ENCODE measurements at places on chromosomes 3 and 15.

DNA sequence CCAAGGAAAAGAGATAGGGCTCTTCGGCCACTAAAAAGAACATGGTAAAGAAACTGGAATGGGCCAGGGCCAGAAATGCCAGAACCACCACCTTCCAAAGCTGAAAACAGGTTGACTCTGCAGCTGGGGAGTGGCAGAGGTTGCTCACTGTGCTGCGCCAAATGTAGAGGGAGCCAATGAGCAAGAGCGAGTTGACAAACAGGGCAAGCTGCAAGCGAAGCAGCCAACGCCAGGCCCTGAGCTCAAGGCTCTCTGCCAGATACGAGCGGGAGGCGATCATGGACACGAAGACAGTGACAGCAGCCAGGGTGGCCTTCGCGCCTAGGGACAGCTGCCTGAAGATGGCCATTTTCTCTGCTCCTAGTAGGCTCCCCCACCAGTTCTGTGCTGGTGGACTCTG, 3.1 kb downstream of the GLB1 start:
- DNase-seq, result no peak

DNA sequence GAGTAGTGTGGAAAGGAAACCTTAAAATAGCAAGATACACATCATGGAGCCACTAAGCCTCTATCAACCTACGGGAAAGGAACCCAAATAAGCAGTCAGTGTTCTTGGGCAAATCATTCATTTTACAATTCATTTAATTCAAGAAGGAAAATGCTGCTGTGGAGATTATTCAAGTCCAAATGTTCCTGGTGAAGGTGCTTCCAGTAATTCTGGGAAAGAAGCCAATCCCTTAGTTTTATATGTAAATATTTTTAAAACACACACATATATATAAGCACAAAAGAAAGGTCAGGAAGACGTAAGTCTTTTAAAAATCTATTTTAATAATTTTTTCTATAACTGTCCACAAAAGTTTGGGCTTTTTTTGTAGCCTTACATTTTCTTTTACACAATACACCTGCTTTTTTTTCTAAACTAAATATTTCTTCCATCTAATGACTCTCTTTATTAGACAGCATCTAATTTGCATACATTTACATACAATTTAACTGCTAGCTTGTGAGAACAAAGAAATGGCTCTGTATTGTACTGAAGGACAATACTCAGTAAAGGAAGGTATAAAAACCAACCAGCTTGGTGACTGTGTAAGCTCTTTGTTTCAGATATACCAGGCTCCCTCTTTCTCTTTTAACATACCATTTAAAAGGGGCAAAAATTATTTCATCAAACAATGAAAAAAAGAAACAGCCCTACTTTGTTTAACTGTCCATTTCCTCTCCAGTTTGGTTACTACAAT, 269.5 kb downstream of the ZBTB20 start:
- peak; percentile 61 for DNase-seq

DNA sequence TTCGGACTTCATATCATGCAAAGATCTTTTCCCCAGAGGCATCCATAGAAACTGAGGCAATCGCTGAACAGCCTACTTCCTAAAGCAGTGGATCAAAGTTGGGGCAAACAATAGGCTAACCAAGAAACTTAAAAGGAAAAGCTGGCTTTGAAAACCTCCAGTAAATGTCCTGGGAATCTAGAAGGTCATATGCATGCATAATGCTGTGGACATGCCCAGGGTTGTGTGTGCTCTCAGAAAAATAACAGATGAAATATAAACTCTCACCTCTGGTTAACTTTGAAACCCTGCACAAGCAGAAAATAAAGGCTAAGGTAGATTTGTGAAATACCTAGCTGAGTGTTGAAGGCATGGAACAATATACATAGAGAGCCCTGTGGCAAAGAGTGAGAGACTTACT, 96.3 kb downstream of the MYO9A start:
- no peak for DNase-seq

GRCh38 chr3:13077431-13078162, 4.4 kb upstream of the IQSEC1 start:
- DNase-seq, result peak; percentile 94

DNA sequence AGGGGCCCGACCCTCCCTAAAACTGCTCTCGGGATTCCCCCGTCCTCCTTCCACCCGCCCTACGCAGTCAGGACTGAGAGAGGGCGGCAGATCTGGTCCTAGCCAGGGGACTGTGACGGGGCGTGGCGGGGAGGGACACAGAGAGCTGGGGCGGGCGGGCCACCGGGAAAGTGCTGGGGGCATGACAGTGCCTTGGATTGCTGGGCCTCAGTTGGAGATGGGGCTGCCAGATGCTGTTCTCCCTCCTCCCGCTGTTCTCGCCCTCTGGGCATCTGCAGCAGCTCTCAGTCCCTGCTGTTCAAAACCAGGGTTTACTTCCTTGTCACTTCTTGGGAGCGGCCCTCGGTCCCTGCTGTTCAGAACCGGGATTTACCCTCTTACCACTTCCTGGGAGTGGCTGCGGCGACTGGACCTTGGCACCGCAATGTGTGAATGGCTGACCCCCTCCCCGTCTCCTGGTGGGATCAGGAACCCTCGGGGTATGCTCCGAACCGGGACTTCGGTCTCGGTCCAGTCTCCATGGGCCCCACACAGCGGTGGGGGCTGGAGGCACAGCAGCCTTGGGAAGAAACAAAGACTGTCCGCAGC, 1.8 kb upstream of the RPP25 start:
- DNase-seq, result no peak

DNA sequence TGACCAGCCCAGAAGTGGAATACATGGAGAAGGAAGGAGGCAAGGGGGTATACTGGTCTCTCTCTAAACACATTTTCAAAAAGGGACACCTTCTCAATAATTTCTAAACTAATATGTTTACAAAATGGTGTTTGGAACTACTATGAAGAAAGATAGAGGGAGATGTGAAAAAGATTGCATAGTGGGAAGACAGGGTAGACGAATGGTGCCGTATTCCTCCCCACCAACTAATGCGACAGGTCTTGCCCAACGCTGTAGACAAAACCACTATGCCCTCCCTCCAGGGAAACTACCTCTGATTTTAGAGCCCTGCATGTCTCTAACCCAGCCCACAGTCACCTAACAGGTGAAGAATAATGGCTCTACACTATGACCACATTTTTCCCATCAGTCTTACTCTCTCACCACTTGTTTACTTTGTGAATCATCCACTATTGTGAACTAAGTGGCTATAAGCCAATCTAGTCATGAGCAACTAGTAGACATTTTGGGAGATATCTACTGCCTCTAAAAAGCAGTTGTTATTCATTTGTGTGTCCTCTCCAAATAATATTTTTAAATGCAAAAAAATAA, 108.2 kb upstream of the UBE2E2 start:
- DNase-seq, result no peak

DNA sequence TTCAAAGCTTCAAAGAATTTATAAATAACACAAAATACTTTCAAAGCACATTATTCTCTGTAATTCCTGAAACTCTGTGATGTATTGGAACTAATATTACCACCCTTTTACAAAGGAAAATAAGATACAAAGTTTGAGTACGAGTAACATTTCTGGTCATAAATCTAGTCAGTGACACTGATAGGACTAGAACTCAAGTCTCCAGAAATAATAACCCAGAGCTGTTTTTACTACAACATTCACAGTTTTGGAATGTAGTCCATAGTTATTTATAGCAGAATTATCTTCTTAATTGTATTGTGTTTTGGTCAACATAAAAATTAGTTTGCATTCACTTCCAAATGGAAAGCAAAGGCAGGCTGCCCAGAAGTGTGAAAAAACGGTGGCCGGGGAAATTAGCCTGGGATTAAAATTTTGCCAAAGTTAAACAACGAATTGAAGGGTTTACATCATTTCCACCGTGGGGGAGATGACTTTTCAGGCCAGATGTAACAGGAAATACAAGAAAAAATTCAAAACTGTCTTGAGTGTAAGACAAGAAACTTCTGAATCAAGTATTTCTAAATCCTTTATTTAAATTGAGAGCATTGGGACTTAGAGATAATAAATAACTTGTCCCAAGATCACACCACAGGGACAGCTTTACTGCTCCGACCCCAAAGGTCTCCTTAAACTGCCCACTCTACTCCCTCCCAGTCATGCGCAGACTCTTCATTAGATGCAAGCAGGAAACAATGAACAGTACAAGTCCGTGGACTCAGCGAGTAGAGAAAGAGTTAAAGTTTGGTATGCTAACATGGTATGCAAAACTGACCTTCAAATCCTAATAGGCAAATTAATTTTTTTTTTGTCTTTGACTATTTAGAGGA, 74.3 kb upstream of the VGLL4 start:
- no peak for DNase-seq

GRCh38 chr15:88035381-88035780, 221.2 kb downstream of the NTRK3 start:
- DNase-seq, result no peak

Data from NCI-H1092 treated with DMSO at 0.1 percent for 48 hours (cell line).